Muscle of arm (tissue), 14 donors: ENCODE measurements at places on chromosomes 1 and 21. TPM values are rescaled to one million over a fixed set of nuclear protein-coding genes. Genes with fewer than 3 reads are reported as not detected.

Gene DYNLT5
- polyA plus RNA-seq: 6.6 TPM

- no peak for DNase-seq
Observed at GRCh38 chr1:38950553-38950952, 8.9 kb upstream of the RHBDL2 start.

- no peak for DNase-seq
Observed at GRCh38 chr1:61237659-61238358, 155.4 kb downstream of the NFIA start.

- DNase-seq: no peak
Observed at GRCh38 chr1:169586067-169586394, 250 bp downstream of the F5 start.

GRCh38 chr1:43482215-43482614 lies 28.5 kb upstream of the HYI start:
- DNase-seq: no peak

- no peak for DNase-seq
Observed at GRCh38 chr1:51048670-51049069, 53.4 kb upstream of the C1orf185 start.

GRCh38 chr1:115116512-115116911 lies 27.2 kb upstream of the TSPAN2 start:
- no peak for DNase-seq

Gene PDE4B
- polyA plus RNA-seq: 35.1 TPM

DNA sequence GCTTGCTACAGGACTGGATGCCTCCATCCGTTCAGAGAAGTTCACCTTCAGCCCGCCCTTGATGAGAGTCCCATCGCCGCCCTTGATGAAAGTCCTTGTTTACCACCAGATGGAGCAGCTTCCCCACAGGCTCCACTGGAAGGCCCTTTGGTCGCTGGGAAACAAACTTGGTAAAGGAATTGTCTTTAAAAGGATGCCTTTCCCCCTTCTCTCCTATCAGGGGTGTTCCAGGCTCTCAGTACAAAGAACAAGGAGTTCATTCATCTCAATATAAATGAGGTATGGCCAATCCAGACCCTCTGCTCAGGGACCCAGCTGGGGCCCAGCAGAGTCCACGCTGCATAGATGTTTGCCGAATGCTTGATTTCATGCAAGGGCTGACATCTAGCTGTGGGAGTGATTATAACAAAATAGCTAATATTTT lies 50.8 kb downstream of the CAPN9 start:
- DNase-seq: peak; percentile 77

GRCh38 chr1:187471555-187471954 lies 642.8 kb downstream of the PLA2G4A start:
- no peak for DNase-seq
